RWPE1 (cell line): ENCODE measurements at places on chromosomes 12 and 14.

DNA sequence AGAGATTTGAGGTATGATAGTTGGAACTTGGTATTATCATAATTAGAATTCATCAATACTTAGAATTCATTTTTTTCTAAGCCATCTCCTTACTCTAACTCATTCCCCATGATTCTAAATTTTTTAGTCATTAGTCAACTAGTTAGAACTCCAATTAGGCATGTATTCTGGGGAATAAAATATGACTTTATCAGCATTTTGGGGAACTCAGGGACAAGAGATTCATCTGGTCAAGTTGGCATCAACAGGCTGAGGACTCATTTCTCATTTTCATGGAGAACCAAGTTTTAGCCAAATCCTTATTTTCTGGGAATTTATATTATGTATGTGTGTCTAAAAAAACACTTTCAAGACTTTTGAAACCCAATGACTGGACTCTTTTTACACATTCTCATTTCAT is 29.2 kb downstream of the DIP2B start:
- DNase-seq: no peak

- peak; percentile 53 for DNase-seq
These were observed 26.5 kb downstream of the BMP4 start for GRCh38 chr14:53929871-53930715.

- DNase-seq: no peak
These were observed 55.8 kb downstream of the RAD51B start for GRCh38 chr14:67875175-67876006.

DNA sequence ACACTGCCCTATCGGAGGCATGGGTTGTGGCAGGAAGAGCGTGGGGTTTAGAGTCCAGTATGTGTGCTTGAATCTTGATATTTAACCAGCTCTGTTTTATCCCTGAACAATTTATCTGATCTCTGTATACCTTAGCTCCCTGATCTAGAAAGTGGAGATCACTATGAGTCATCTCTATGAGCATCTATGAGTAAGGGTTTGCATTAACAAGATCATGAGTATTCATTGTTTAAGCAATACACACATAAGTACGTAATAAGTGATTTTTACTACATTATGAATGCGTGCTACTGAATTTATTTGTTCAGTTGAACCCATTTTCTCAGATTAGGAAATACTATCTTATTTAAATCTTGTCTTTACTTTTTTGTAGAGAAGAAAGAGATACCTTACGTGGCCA is 49.4 kb downstream of the GPATCH2L start:
- DNase-seq: peak; percentile 88

GRCh38 chr12:64532734-64533351 is 77.5 kb upstream of the RASSF3 start:
- no peak for DNase-seq

- no peak for DNase-seq
These were observed 150.0 kb upstream of the CRY1 start for GRCh38 chr12:107243341-107243740.

DNA sequence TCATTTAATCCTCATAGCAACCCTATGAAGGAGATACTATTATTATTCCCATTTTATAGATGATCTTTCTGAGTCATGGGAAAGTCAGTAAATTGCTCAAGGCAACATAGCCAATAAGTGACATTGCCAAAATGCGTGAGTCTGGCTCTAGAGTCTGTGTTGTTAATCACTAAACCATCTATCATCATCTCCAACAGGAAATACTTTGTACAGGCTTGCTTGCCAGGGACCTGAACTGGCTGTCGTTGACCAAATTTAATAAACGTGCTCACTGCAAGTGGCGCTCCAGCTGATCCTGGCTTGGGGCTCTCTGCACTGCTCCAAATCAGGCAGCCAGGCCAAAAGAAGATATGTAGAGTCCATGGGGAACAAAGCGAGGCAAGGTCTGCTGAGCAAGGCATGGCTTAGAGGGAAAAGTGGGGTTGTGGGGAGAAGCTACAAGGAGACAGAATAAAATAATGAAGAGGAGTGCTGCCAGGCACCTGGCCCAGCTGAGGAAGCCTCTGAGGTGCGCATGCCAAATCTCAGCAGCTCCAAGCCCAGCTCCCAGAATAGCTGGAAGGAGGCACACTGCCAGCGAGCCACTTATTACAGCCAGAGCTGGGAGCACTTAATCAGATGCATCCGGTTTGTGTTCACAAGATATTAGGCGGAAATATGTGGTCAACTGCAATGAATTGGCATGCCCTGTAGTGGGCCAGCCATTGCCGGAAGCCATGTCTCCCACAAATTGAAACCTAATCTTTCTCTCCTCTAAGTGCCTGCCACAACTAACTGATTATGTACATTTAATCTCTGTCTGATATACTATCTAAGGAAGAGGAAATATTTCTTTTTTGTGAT is 43.3 kb upstream of the PTPRO start:
- peak; percentile 72 for DNase-seq

DNA sequence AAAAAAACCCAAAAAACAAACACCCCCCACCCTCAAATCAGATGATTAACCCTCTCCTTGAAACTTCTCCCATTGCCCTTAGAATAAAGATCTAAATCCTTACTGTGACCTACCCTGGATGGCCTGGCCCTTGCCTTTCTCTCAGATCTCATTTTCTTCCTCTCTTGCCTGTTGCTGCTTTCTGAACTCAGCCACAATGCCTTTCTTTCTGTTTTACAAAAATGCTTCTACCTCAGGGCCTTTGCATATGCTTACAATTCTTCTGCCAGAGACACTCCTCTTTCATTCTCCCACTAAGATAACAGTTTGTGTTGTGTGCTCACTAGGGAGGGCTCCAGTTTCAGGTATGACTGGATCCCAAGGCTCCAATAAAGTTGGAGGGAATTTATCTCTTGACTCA is 108.3 kb downstream of the PTPN11 start:
- no peak for DNase-seq

- peak; percentile 21 for DNase-seq
These were observed 28.8 kb downstream of the HECTD4 start for GRCh38 chr12:112353393-112353792.

GRCh38 chr12:4847713-4848112 is 62.0 kb upstream of the KCNA1 start:
- no peak for DNase-seq

GRCh38 chr12:79455286-79455685 is 235.5 kb downstream of the PAWR start:
- DNase-seq: no peak

DNA sequence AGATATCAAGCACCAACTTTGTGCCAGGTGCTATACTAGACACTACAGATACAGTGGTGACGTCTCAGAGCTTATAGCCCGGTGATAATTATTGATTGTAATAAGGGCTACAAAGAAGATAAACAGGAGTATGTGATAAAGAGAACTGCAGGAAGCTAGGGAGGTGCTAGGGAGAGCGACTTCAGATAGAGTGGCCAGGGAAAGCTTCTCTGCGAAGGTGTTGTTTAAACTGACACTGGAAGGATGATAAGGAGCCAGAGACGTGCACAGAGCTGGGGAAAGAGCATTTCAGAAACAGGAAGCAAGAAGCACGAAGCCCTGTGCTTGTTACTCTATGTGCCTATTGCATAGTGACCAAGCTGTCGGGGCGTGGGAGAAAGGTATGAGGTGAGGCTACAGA is 48.1 kb upstream of the OTX2 start:
- no peak for DNase-seq

DNA sequence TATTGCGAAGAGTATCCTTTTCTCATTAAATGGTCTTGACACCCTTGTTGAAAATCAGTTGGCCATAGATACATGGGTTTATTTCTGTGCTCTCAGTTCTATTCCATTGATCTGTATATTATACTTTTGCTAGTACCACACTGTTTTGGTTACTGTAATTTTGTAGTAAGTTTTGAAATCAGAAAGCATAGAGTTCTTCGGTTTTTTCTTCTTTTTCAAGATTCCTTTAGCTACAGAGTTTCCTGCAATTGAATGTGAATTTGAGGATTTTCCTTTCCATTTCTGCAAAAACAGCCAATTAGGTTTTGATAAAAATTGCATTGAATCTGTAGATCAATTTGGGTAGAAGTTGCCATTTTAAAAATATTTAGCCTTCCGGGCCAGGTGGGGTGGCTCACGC is 60.2 kb downstream of the ARHGAP5 start:
- no peak for DNase-seq

GRCh38 chr12:19299765-19300164 is 139.5 kb upstream of the AEBP2 start:
- peak; percentile 57 for DNase-seq

- no peak for DNase-seq
These were observed 13.9 kb downstream of the ACVRL1 start for GRCh38 chr12:51921017-51921725.

DNA sequence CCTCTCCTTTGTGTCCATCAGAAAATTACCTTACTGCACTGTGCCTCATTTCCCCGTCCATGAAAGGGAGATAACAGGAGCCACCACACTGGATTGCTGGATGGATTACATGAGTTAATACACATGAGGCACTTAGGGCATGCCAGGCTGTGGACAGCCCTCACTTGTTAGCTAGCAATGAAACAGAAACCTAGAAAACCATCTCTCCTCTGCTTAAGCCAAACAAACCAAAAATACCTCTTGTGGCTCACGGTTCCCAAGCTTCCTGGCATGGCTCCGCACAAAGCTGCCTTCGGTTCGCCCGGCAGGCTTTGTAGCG is 660 bp upstream of the HCFC2 start:
- no peak for DNase-seq

GRCh38 chr12:126873701-126874100 is 1393.3 kb upstream of the TMEM132C start:
- DNase-seq: no peak

DNA sequence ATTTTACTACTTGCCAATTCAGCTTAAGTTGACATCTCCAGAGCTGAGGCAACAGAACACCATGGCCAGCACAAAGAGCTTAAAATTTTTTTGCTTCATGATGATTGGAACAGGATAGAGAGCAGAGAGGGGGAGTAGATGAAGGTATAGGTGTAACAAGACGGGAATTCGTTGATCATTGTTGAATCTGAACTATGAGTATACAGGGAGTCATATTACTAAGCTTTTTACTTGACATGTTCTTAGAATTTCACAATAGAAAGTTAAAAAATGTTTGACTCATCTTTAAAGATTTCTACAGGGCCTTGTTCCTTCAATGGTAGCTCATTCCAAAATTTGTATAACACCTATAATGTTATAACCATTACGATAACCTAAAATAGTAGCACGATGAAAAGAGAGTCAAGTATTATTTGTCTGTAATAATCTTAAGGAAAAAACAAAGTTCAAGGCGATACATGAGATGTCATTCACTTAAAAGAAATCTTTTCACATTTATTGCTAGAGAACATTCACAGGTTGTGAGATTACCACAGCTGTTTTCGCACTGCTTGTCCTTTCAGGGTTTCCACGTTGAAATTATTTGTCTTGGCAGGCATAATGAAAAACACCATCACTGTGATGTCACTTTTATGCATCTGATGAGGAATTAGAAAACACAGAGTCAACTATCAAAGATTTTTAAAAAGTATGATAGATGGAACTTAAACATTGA is 33.9 kb downstream of the SPX start:
- DNase-seq: peak; percentile 57

- no peak for DNase-seq
These were observed 34.5 kb downstream of the FOXN3 start for GRCh38 chr14:89382487-89382886.

DNA sequence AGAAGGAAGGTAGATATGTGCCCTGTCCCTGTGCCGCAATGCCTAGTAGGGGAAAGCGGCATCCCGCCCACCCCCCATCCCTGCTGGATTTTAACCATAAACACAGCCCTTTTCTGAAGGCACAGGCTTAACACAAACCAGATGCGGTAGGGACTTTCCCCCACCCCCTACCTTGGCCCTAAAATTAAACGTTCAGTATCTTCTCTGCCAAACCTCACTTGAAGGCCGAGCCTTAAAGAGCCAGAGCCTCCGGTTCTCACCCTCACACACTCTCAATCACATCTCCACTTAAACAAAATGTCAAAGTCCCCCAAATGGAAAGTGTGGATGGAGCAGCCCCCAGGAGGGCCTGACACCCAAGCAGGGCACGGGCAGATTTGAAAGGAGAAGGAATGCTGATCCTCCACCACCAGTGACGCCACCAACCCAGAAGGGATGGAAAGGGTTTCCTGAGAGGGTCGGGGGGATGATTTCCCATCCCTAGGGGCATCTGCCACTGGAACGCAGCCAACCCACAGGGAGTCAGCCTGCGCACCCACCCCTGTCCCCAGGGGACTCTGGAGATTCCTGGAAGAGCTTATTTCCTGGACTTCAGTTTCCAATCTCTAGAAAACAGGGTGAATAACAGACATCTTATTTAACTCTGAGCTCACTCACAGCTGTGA is 26.4 kb downstream of the ACTN1 start:
- no peak for DNase-seq

DNA sequence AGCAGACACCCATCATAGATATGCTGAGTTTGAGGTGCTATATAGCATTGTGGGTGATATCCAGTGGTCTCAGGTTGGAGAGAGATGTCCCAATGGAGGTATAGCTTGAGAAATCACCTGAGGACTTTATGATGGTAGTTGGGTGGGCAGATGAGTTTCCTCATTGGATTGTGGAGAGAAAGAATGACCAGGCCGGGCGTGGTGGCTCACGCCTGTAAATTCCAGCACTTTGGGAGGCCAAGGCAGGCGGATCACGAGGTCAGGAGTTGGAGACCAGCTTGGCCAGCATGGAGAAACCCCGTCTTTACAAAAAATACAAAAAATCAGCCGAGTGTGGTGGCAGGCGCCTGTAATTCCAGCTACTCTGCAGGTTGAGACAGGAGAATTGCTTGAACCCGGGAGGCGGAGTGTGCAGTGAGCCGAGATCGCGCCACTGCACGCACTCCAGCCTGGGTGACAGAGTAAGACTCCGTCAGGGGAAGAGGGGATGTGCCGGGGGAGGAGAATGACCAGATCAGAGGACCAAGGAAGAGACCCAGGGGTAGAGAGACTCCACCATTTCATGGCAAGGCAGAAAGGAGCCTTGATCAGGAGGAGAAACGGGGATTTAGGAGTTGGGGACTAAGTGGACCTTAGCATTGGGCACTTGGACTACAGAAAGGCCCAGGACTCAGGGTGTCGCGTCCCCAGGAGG is 757 bp upstream of the PCK2 start:
- DNase-seq: no peak

- no peak for DNase-seq
These were observed 161.5 kb upstream of the VASH1 start for GRCh38 chr14:76599559-76600287.

DNA sequence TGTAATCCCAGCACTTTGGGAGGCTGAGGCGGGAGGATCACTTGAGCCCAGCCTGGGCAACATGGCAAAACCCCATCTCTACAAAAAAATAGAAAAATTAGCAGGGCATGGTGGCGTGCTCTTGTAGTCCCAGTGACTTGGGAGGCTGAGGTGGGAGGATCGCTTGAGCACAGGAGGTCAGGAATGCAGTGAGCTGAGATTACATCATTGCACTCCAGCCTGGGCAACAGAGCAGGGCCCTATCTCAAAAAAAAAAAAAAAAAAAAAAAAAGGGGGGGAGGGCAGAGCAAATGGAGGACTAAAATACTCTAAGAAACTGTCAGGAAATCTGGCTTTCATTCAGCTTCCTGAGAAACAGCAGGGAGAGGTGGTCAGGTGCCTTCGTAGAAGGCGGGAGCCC is 31.7 kb upstream of the TSPAN9 start:
- no peak for DNase-seq
